ENCODE measurements at places on chromosomes 1 and 21.

DNA sequence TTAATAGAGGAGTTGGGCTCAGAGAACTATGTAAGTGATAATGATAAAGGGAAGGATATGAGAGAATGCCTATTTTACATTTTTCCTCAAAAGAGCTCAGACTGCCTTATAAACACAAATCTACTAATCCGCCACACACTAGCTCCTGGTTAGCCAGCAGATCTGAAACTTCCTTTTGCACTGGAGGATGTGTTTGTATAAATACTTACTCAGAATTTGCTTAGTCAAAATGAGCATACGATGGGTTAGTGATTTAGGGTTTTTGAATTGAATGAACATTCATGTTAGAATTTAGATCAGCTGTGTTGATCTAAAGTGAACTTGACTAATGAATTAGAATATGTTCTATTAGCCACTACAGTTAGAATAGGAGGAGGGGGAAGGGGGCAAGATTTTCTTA is 9.1 kb upstream of the IER5 start:
- DNase-seq = no peak

DNA sequence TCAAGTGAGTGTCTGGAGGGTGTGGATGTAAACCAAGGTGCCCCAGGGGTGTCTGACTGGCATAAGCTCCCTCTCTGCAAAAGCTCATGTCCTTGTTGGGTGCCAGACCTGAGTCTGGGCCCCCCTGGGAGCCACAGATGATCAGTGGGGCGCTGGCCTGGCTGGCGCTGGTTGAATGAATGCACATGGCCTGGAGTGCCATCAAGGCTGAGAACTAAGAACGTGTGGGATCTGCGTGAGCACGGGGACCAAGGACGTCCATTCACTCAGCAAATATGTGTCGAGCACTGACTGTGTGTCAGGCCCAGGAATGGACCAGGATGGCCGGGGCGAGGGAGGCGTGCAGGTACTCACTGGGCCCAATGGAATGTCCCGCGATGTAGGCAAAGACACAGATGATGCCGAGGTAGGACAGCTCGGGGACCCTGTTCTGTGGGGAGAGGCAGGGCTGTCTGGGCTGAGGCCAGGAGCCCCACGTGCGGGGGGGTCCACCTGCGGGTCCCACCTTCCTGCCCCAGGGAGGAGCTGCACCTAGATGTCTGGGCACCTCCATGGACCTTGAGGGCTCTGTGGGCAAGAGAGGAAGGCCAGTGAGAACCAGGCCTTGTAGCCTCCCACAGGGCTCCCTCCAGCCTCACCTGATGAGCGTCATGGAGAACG is 19.1 kb downstream of the SLC2A7 start:
- DNase-seq = no peak

GRCh38 chr1:51299981-51300670 is 30.2 kb downstream of the TTC39A start:
- no peak for DNase-seq

DNA sequence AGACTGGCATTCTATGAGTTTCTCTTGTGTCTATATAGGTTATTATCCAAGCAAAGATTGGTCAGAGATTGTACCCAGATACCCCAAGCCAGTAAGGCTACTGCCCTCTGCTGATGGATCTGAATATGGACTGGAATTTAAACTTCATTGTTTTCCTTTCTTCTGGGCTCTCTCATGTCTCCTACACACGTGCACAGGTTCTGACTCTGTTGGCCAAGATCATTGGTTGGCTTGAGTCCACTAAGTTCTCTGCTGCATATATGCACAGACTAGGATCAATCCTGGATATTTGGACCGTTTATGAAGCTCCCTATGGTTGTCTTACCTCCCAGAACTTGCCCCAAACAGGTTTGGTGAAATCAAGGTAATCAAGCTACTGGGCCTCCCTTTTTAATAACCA is 69.7 kb downstream of the CC2D1B start:
- no peak for DNase-seq

- DNase-seq = no peak
These were observed 53.5 kb downstream of the PTPRF start for GRCh38 chr1:43584204-43584603.

GRCh38 chr1:208161005-208161404 is 83.2 kb downstream of the PLXNA2 start:
- no peak for DNase-seq

GRCh38 chr1:6343506-6344405 is 49.8 kb downstream of the ACOT7 start:
- DNase-seq = peak; percentile 83

- DNase-seq = no peak
These were observed 116.4 kb upstream of the VAMP3 start for GRCh38 chr1:7654725-7655124.

DNA sequence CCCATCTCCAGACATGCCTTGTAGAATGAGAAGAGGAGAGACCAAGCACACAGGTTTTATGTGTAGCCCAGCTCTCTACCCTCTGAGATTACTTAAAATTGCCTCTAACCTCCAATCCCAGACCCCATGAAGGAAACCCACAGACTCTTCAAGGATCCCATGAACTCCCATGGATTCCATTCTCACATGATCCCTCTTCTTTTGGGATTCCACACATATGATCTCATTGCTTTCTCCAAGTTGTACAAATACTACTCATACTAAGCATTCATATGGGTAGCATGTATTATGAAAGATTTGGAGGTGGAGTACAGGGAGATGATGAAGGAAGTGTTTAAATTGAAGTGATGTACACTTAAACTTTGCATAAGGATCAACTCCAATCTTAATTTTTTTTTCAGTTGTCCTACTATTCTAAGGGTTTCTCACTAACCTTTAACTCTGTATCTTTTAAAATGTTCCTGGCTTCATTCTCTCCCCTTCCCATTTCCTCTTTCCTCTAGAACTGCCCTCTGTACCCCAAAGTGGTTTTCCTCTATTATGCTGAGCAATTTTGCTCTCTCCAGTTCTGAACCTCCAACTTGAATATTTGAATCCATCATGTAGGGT is 41.6 kb downstream of the MFSD2A start:
- DNase-seq = no peak

GRCh38 chr1:89512996-89513720 is 11.5 kb upstream of the LRRC8B start:
- no peak for DNase-seq

DNA sequence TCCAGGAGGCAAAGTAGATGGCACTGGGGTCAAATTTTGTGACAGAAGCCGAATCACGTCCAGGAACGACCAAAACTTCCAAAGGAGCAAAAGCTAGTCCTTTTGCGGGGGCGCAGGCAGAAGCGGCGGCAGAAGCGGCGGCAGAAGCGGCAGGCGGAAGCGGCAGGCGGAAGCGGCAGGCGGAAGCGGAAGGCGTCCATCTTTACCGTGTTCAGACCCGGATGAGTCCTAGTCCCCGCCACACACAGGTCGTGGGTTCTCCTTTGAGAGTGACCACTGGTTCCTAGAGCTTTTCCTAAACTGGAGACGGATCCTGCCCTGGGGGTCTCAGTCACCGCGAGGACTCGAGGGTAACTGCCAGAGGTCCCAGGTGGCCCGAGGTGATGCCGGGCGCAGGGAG is 53.6 kb downstream of the POFUT2 start:
- DNase-seq = no peak

GRCh38 chr1:205317311-205317917 is 4.1 kb downstream of the NUAK2 start:
- DNase-seq = no peak

GRCh38 chr1:47405697-47406096 is 10.4 kb upstream of the FOXE3 start:
- DNase-seq = no peak

GRCh38 chr1:209552406-209553264 is 30.9 kb upstream of the CAMK1G start:
- DNase-seq = no peak

GRCh38 chr1:33060579-33061083 is 20.3 kb upstream of the AZIN2 start:
- no peak for DNase-seq

DNA sequence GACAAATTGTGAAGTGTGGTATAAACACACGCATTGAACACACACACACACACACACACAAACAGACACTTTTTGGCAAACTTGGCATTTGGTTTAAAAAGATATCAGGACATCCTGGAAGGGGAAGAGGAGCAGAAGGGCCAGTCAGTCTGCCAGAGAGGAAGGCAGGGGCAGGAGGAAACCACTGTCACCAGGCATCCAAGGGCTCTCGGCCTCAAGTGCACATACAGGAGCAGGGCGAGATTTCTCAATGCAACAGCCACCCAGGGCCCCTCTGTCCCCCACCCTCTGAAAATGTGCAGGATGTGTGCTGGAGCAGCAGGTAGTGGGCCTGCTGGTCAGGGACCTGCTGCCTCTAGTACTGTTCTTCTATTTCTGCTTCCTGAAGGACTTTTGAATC is 71.2 kb downstream of the ABCA4 start:
- no peak for DNase-seq

- no peak for DNase-seq
These were observed 51.3 kb downstream of the MAST2 start for GRCh38 chr1:45854724-45855123.

DNA sequence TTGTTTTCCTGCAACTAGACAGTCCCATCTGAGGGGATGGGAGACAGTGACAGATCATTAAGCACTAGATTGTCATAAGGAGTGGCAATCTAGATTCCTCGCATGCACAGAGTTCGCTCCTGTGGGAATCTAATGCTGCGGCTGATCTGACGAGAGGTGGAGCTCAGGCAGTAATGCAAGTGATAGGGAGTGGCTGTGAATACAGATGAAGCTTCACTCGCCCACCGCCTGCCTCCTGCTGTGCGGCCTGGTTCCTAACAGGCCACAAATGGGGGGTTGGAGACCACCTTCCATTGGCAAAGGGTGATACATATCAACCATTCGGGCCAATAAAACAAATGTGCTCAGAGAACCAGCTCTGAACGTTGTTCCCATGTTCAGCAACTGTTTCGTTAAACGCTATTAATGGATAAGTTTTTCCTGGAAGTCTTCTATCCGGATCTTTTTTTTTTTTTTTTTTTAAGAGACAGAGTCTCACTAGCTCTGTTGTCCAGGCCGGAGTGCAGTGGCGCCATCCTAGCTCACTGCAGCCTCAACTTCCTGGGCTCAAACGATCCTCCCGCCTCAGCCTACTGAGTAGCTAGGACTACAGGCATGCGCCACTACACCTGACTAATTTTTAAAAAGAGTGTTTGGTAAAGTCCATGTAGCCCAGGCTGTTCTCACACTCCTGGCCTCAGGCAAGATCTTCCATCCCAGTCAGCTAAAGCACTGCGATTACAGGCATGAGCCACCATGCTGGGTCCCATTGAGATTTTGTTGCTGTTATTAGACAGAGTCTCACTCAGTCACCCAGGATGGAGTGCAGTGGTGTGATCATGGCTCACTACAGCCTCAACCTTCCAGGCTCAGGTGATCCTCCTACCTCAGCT is 8.7 kb upstream of the RSRP1 start:
- no peak for DNase-seq

DNA sequence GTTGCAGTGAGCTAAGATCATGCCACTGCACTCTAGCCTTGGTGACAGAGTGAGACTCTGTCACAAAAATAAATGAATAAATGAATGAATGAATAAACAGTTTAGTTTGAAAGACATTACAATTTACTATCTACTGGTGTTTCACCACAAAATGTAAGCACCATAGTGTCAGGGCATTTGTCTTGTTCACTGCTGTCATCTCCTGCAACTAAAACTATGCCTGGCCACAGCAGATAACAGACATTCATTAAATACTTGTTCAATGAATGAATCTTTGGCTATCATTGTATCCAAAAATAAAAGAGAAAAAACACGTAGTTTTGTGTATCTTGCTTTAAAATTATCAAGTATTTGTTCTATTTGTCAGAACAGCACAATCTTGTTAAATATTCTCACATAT is 32.5 kb downstream of the SASS6 start:
- no peak for DNase-seq

GRCh38 chr1:223802032-223802431 is 43.7 kb downstream of the TP53BP2 start:
- no peak for DNase-seq

DNA sequence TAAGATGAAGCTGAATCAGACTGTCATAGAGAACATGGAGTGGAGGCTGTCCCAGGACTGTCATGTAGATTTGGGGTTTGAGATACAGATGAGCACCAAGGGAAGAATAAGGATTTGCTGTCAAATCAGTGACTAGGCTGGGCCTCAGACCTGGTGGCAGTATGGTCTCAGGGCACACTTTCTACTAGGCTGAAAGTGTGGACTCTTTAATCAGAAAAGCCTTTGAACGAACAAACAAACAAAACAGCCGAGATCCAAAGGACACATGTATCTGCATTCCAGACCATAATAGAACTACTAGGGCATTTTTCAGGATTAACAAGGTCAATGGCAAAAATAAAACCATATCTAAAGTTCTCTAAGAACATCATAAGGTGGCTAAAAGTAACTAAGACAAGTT is 2.9 kb downstream of the OR10J1 start:
- DNase-seq = no peak

GRCh38 chr1:167430849-167431242 is 87.5 kb downstream of the CD247 start:
- DNase-seq = no peak

DNA sequence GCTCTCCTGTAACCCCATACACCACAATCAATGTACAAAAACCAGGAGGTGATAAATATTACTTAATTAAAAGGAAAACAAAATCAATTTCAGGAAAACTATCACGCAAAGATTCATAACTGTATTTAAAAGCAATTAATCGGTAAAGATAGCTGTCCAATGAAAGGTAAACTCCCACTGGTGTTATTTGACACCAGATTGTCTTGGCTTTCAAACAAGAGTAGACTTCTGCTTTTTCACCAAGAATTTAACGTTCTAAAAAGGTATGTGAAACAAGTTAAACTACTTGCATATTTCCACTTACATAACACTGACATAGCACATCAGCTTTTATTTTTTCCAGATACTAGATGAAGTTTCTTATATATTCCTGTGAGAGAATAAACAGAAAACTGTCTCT is 3.5 kb downstream of the PLPP3 start:
- no peak for DNase-seq

GRCh38 chr1:1318131-1318652 is 6.3 kb downstream of the INTS11 start:
- DNase-seq = no peak

GRCh38 chr1:38892976-38893375 is 11.6 kb upstream of the GJA9 start:
- no peak for DNase-seq

GRCh38 chr1:234778221-234779159 is 168.5 kb upstream of the IRF2BP2 start:
- no peak for DNase-seq

GRCh38 chr1:233138788-233139585 is 156.5 kb downstream of the PCNX2 start:
- DNase-seq = no peak

Measured in nephron progenitor cell (in vitro differentiated cells).